ENCODE measurements at places on chromosomes 7 and 10.

DNA sequence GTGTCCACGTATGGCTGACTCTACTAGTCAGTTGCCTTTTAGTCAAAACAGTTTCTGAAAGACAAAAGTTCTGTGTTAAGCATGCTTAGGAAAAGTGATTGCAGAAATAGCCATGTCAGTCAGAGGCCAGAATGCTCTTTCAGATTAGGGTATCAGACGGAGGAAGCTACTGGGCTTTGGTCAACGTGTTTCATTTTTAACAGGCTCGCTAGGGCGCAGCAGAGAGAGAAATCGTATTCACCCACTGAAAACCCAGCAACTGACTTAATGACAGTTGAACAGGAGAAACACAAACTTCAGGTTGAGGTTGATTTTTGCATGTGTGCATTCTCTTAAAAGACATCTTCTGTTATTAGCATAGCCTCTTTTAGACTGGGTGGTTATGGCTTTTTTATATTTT, 322.6 kb upstream of the KIAA1217 start:
- no peak for DNase-seq

GRCh38 chr10:70462349-70462984, 16.1 kb upstream of the PALD1 start:
- no peak for DNase-seq

- DNase-seq: no peak
Measured at GRCh38 chr10:79081353-79082034, 12.7 kb downstream of the ZMIZ1 start.

DNA sequence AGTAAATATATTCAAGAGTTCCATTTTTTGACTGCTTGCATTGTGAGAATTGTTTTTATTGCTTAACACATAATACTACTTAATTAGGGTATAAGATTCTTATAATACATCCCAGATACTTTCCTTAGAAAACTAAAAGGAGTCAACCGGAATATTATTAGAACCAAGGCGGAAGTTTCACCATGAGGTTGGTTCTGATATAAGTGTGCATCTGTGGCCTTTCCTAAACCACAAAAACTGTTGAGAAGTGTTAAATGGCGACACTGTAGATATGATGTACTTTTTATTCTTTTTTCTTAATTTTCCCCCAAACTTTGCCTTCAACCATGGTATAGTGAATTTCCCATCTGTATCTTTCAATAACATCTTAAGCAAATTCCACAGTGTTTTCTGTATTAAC, 32.3 kb upstream of the INHBA start:
- DNase-seq: no peak

GRCh38 chr7:1733908-1734730, 64.0 kb downstream of the ELFN1 start:
- DNase-seq: no peak

Measured in dermis microvascular lymphatic vessel endothelial cell (primary cell).